ENCODE measurements at places on chromosomes 1 and 21.

- no peak for DNase-seq
Observed at GRCh38 chr1:224629965-224630364, 13.8 kb downstream of the CNIH3 start.

- no peak for DNase-seq
Observed at GRCh38 chr1:26412180-26412840, 1.7 kb downstream of the LIN28A start.

DNA sequence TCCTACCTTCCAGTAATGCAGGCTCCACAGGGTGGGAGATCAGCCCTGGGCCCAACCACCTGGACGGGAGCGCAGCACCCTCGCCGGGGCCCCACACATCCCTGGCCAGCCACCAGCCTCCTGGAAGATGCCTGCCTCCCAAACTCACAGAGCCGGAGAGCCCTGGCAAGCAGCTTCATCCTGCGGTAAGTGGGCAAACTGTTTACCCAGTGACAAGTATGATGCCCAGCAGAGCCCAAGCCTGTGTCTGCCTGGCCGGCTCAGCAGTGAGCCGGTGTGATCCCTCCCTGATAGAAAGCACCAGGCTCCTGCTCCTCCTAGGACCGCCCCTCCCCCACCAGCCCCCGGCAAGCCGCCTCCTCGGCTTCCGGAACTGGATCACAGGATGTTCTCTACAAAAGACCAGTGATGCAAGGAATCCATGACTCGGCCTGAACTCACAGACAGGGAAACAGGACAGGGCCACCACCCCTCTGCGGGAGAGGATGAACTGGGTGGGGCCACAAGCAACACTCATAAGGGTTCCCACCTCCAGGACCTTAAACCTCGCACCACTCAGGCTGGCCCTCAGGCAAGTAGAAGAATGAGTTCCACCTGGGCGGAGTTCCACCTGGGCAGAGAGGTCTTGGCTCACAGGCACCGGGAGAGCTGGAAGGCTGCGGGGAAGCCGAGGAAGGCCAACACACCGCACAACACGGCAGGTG is 7.9 kb downstream of the ACOT7 start:
- DNase-seq = no peak

DNA sequence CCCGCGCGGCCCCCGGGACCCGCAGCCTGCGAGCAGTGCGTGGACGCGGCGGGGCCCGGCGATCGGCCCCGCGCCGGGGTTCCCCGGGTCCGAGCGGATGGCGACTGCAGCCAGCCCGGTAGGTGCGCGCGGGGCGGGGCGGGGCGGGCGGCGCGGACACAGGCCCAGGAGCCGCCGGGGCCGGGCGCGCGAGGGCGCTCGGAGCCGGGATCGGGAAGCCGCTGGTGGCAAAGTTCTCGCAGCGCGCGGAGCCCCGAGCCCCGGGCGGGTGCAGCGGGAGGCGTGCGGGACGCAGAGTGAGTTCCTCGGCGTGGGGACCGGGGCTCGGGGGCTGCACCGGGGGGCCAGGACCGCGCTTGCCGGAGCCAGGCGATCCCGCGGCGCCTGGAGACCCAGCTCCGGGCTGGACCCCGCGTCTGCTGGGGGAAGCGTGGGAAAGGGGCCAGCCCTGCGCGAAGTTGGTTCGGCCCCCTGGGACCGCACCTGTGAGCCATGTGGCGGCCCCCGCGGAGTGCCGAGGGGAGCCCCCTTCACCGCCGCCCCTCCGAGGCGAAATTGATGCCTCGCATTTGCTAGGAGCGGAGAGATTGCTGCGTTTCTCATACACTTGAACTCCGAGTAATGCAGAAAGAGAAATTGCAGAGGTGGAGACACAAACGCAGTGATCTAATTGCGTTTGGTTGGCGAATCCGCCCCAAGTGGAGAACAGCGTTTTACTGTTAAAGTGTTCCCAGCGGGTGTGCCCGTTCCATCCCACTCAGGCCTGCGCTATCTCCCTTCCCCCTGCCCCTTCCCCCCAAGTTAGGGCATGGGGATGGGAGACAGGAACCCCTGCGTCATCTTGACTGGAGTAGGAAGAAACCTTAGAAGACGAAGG is 228.9 kb upstream of the TMEM51 start:
- no peak for DNase-seq

GRCh38 chr1:209305221-209305954 is 278.1 kb upstream of the CAMK1G start:
- DNase-seq = no peak

DNA sequence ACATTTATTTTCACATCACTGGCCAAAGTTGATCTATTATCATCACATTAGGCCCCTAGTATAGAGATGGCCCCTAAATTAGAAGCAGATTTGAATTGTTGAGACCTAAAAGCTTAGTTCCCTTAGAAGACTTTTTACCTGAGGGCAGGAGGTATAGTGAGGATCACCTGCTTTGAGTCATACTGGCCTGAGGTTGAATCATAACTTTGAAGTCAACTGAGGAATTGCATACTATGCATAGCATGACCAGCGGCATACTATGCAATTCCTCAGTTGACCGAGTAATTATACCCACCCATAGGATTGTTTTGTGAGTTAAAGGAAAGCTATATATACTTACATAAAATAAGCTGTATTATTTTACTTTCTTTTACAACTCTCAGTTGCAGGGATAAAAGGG is 50.3 kb upstream of the DPH5 start:
- no peak for DNase-seq

Data from AML-193 (cell line).